Liver (tissue), 10 donors: ENCODE measurements at places on chromosomes 2 and 18.

- DNase-seq: no peak
Observed at GRCh38 chr2:182638667-182639066, 77.4 kb upstream of the DNAJC10 start.

DNA sequence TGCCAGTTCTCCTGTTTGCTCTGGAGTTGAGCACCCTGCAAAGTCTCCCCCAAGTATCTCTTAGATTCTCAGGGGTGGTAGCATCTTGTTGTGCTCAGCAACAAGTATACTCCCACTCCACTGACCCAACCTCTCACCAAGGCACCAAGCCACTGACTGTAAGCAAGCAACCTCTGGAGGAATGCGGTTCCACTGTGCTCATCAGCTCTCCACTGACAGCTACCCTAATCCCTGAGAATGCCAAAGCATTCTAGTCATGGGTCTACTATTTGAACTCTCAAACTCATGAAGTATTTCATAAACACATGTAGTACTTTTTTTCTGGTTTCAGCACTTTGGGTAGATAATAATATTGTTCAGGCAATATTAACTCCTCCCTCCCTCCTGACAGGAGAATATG lies 170.0 kb downstream of the EPHA4 start:
- no peak for DNase-seq

GRCh38 chr2:217826520-217826919 lies 176.3 kb downstream of the TNS1 start:
- DNase-seq: no peak

DNA sequence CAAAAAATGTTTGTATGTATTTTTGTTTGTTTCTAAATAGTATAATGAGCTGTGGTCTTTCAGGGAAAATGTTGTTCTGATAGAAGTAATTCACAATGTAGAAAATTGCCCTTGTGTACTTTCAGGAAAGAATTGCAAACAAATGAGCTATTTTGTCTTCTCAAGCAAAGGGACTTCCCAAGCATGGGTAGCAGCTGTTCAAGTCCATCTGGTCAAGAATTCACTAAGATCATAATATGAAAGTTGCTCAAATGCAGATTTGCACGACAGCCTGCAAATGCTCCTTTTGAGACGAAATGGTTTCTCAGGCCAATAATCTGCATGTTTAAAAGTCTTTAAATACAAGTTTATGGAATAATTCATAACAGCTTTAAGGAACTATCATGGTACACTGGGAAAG lies 51.9 kb upstream of the HNMT start:
- DNase-seq: no peak

DNA sequence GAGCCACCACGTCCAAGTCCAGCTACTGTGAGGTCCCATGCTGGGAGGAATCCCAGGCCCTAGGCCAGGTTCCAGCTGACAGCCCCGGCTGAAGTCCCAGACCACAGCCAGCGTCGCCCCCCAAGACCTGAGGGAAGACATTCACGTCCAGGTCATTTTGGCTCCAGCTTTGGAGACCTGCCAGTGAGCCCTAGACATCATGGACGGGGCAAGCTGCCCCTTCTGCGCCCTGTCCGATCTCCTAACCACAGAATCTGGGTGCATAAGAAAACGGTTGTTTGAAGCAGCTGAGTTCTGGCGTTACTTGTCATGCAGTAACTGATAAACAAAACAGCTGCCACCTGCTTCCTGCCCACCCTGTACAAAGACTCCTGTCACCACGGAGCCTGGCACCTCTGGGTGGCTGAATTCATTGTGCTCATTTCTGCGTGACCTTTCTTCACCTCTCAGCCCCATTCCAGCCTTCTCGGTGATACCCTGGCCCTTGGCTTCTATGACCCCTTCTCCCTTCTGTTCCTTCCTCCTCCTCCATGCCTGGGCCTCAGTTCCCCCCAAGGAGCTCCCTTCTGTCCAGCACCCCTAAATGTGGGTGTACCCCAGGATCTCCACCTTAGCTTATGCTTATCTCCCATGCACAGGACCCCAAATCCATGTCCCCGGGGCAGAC lies 72.6 kb upstream of the SMAD7 start:
- DNase-seq: peak; percentile 31

GRCh38 chr2:102094917-102095316 lies 47.6 kb upstream of the IL1R1 start:
- no peak for DNase-seq
